ENCODE measurements at places on chromosomes 11 and 22. TPM values are rescaled to one million over a fixed set of nuclear protein-coding genes. Genes with fewer than 3 reads are reported as not detected.

The CCDC81 gene
- total RNA-seq, result 1.2 TPM

The NXPE4 gene
- total RNA-seq, result not detected

The FHIP1B gene
- 17.2 TPM for total RNA-seq

The SYT13 gene
- total RNA-seq, result 0.03 TPM

The LMNTD2 gene
- 0.43 TPM for total RNA-seq

The DDI1 gene
- total RNA-seq, result not detected

The TTLL1 gene
- 2.8 TPM for total RNA-seq

The OR5A1 gene
- total RNA-seq, result not detected

The ARHGAP1 gene
- total RNA-seq, result 21.8 TPM

The KRTAP5-2 gene
- not detected for total RNA-seq

The FGF4 gene
- not detected for total RNA-seq

The JAM3 gene
- total RNA-seq, result 155 TPM

The MPZL3 gene
- 0.10 TPM for total RNA-seq

The MGAT3 gene
- not detected for total RNA-seq

The C1QTNF5 gene
- total RNA-seq, result 0.85 TPM

The TMPRSS4 gene
- not detected for total RNA-seq

The KCNE3 gene
- total RNA-seq, result not detected

The SMIM35 gene
- total RNA-seq, result not detected

The RAB36 gene
- not detected for total RNA-seq

DNA sequence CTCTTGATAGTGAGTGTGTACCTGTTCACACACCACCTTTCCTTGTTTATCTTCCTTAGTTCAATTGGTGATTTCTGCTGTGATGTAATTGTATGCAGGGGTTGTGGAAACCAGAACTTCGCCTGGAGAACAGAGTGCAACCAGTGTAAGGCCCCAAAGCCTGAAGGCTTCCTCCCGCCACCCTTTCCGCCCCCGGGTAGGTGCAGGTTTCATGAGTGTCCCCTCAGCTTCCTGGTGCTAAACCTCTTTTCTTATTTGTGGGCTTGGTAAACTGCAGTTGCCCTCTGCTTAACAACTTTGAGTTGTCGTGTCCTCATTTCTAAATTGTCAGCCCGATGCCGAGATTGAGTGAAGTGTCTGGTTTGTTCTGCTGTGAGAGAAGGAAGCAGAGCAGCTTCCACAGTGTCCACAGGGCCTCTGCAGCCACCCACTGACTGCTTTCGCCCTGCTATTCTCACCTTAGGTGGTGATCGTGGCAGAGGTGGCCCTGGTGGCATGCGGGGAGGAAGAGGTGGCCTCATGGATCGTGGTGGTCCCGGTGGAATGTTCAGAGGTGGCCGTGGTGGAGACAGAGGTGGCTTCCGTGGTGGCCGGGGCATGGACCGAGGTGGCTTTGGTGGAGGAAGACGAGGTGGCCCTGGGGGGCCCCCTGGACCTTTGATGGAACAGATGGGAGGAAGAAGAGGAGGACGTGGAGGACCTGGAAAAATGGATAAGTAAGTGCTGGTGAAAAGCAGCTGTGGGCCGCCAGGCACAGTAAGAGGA, 7.1 kb upstream of the GAS2L1 start:
- DNase-seq, result no peak

- no peak for DNase-seq
These were observed 3.8 kb downstream of the SRSF8 start for GRCh38 chr11:95070471-95070870.

- DNase-seq, result peak; percentile 42
These were observed 517 bp downstream of the HIRA start for GRCh38 chr22:19430890-19431541.

- no peak for DNase-seq
These were observed 1.1 kb upstream of the CLTCL1 start for GRCh38 chr22:19292458-19293230.

- DNase-seq, result peak; percentile 46
These were observed 6.8 kb downstream of the CFL1 start for GRCh38 chr11:65851083-65851579.

- DNase-seq, result no peak
These were observed 82.4 kb downstream of the NAV2 start for GRCh38 chr11:19795082-19795481.

DNA sequence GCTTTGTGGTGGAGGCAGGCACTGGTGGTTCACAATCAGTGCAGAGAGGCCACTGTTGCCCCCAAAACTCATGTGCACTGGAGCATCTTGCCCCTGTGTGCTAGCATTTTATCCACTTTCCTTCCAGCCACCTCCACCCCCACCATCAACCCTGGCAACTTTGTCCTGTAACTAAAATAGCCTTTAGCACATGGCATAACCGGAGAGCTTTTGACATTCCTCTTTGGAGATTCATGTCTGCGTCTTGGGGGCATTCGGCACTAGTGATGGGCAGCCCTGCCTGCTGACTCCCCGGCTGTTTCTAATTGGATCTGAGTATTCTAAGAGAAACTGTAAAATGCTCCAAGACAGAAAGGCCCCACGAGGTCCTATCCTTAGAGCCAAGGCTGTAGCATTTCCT, 15.8 kb downstream of the SHISA8 start:
- DNase-seq, result no peak

DNA sequence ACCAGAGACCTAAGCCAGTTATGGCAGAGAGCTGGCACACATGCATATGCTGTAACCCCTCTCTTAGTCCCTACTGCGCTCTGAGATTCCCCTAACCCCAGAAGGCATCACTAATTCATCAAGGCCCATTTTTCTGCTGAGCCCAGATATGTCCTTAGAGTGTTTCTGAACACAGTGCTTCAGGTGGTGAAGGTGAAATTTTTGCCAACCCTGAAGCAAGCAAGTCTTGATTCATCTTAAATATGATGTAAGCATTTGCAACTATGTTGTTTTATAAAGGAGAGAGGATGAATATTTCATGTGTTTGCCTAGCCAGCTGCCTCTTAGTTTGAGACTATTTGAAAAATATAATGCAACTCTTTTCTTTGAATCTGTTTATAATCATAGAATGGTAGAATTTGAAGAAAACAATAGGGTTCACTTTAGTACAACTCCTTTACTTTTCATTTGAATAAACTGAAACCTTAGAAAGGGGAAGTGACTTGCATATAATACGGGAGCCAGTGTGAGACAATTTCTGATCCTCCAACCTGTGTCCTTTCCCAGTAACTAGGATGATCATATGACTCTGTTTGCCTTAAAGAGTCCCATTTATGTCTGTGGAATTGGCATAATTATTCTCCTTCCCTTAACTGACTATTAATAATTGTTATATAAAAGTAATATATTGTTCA, 194.3 kb upstream of the MTNR1B start:
- DNase-seq, result no peak

- no peak for DNase-seq
These were observed 87.6 kb downstream of the ST3GAL4 start for GRCh38 chr11:126443120-126443519.

DNA sequence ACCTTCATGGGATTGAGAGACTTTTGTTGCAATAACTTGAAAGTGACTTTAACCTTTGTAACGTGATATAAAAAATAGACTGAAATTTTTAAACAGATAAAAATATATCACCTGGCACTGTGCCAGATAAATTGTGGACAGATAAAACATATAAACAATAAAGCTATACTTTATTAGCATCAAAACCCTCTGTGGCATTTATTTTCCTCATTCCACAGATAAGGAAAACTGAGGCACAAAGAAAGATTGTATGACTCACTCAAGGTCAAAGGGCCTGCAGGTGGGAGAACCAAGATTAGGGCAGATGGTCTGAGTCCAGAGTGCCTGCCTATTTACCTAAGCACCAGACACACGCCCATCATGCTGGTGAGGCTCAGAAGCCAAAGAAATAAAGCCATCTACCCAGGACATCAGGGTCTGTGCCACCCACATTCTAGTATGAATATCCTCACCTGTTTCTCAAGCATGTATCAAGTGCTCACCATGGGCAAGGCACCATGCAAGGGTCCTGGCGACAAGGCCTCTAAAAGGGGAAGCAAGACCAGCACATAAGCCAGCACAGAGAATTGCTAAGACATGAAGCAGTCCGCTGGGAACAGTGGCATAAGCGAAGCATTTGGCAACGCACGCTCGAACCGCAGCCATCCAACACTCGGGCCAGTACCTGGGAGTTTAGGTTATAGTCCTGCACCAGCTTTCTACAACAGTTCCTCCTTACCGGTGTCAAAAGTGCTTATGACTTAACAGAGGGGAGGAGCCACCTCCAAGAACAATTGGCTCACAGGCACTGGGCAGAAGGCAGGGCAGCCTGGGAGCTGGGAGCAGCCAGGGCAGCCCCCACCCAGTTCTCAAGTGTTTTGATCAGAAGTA, 17.6 kb downstream of the MYH9 start:
- no peak for DNase-seq

- DNase-seq, result peak; percentile 44
These were observed 38.5 kb upstream of the GLYATL1 start for GRCh38 chr11:58900479-58901420.

DNA sequence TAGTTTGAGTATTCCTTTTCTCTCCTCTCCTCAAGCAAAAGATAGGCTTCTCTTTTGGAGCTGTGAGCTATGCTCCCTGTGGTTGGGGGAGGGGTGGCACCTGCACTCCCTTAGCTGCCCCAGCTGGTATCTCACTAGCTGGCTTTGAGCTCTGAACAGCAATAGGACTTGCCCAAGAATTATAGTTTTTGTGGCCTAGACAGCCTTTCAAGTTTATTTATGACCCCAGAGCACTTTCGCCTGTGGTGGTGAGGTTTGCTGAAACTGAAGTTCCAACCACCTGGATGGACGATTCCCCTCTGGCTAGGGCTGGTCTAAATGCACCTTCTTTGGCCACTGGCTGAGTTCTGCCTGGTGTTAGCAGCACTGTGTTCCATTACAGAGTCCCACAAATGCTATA, 37.1 kb upstream of the SLC37A2 start:
- DNase-seq, result no peak

GRCh38 chr11:58617976-58618557, 4.4 kb upstream of the CNTF start:
- DNase-seq, result no peak

- peak; percentile 84 for DNase-seq
These were observed 61.0 kb upstream of the PLET1 start for GRCh38 chr11:112321501-112322172.

- peak; percentile 87 for DNase-seq
These were observed 9.2 kb upstream of the CBL start for GRCh38 chr11:119196833-119197483.

- no peak for DNase-seq
These were observed 48.1 kb downstream of the CBL start for GRCh38 chr11:119254239-119254638.

- no peak for DNase-seq
These were observed 16.6 kb upstream of the EFCAB6 start for GRCh38 chr22:43828725-43828997.

- no peak for DNase-seq
These were observed 1.8 kb upstream of the DUSP8 start for GRCh38 chr11:1573903-1574237.

DNA sequence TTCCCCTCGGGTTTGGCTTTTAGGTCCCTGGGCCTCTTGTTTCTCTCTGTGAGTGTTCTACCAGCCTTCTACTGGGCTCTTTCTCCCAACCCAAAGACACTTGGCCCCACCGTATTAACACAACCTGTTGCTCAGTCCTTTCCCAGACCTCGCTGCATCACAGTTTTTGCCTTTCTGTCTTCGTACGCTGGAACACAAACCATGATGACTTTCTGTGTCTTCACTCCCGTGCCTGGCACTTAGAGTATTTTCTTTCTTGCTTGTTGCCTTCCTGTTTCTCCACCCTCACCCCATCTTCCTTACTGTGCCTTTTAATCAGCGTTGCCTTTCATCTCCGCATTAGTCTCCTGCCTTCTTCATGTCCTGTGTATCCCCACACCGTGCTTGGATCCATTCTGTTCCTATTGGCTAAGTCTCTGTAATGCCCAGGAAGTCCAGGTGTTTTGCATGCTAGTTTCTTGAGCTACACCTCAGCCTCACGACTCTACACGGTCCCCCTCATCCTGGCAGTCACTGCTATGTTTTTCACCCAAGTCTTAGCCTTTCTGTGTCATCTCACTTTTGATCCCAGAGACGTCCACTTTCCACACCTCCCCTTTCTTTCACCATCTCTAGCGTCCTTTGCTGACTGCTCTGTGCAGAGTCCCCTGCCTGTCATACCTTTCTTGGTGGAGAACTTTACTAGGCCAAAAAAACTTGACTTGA, 1.6 kb downstream of the MARK2 start:
- no peak for DNase-seq

GRCh38 chr11:40732132-40732531, 727.3 kb downstream of the LRRC4C start:
- no peak for DNase-seq

GRCh38 chr11:134337051-134337450, 5.3 kb downstream of the GLB1L2 start:
- no peak for DNase-seq

GRCh38 chr22:40875111-40875510, 13.2 kb upstream of the DNAJB7 start:
- DNase-seq, result no peak

GRCh38 chr11:95469258-95469657, 238.3 kb upstream of the SESN3 start:
- no peak for DNase-seq

GRCh38 chr22:25492162-25492561, 72.3 kb upstream of the GRK3 start:
- DNase-seq, result no peak

GRCh38 chr11:80155412-80156017, 714.7 kb upstream of the TENM4 start:
- DNase-seq, result peak; percentile 62

- DNase-seq, result no peak
These were observed 21.9 kb downstream of the NADSYN1 start for GRCh38 chr11:71474771-71475483.

DNA sequence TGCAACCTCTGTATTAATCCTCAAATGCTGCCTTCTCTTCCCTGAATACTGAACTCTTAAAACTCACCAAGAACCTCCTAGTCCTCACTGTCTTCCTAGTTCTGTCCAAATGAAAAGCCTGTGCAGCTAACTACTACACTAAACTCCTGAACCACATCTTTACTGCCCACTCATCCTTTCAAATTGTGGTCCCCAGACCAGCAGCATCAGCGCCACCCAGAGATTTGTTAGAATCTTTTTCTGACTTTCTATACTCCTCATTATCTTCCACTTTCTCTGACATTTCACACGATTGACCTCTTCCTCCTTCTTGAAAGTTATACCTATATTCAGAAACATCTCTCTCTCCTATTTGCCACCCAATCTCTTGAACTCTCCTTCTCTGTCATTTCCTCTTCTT, 461.3 kb downstream of the DLG2 start:
- no peak for DNase-seq

DNA sequence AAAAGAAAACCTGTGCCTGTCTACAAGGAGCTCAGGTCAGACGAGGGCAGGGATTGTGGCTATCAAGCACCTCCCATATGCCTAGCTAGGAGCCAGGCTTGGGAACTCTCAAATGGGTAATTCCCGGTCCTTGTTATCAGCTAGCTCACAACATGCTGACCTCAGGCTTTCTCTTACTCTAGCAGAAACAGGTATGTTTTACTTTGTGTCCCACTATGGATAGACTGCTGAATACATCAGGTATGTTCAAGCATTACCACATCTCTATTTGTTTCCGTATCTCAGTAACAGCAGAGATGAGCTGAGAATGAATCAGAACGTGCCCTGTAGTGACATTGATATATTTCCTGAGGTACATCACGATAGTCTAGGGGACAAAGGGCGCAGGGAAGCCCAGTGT, 29.4 kb downstream of the SHISA8 start:
- no peak for DNase-seq

- DNase-seq, result no peak
These were observed 103.8 kb downstream of the ENTHD1 start for GRCh38 chr22:39789788-39790187.

GRCh38 chr22:30176431-30176830, 70.1 kb downstream of the LIF start:
- no peak for DNase-seq

- DNase-seq, result no peak
These were observed 102.2 kb downstream of the SEZ6L start for GRCh38 chr22:26271427-26271826.

Data from SJCRH30 (cell line).